NCI-H524 (cell line): ENCODE measurements at places on chromosomes 16 and 17.
A peak's percentile ranks its signal among the peaks of the same experiment; 100 is the strongest.

DNA sequence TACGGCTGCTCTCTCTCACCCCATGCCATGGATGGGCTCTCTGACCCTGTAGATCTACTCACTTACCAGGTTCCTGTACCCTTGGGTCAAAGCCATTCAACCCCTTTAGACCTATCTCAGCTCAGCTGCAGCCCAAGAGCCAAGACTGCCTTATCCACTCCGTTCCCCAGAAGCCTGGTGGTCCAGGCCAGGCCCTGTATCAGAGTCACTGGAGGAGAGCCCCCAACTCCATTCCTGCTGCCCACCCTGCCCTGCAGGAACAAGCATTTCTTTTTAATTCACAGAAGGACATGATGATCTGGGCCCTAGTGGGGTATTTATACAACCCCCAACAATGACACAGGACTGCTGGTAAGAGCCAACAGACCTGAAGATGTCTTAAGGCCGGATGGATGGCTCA, 76.8 kb downstream of the AIPL1 start:
- DNase-seq = no peak

DNA sequence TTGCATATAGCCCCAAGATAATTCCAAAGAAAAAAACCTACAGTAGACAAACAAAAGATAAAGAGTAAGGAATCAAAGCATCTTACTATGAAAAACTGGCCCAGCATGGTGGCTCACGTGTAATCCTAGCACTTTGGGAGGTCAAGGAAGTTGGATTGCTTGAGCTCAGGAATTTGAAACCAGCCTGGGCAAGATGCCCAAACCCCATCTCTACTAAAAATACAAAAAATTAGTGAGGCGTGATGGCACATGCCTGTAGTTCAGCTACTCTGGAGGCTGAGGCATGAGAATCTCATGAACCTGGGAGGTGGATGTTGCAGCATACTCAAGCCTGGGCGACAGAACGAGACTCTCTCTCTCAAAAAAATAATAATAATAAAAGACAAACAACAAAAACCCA, 764.7 kb upstream of the KIF2B start:
- no peak for DNase-seq

GRCh38 chr16:66516509-66516807, 33.5 kb downstream of the TK2 start:
- DNase-seq = no peak

DNA sequence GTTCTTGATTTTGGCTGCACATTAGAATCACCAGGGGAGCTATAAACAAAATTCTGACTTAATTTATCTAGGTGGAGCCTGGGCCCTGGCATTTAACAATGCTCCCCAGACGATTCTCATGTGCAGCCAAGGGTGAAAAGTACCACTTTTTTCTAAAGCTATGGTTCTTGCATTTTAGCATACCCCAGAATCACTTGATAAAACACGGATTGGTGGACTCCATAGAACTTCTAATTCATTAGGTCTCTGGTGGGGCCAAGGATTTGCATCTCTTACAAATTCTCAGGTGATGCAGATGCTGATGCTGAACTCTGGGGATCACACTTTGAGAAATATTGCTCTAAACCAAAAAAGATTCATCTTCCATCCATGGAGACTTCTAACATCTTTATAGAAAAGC, 74.5 kb downstream of the RPGRIP1L start:
- no peak for DNase-seq

GRCh38 chr17:50541716-50542688, 5.0 kb upstream of the SPATA20 start:
- peak; percentile 83 for DNase-seq

GRCh38 chr16:65339062-65339461, 217.2 kb upstream of the CDH11 start:
- no peak for DNase-seq

- no peak for DNase-seq
Observed at GRCh38 chr17:34669511-34669910, 90.1 kb downstream of the TMEM132E start.
